ENCODE measurements at places on chromosomes 1 and 21. TPM values are rescaled to one million over a fixed set of nuclear protein-coding genes. Genes with fewer than 3 reads are reported as not detected.

The TAS1R3 gene
- 1.9 TPM for total RNA-seq

The OR2T35 gene
- total RNA-seq: not detected

The PGLYRP4 gene
- not detected for total RNA-seq

The KRTAP22-2 gene
- not detected for total RNA-seq

DNA sequence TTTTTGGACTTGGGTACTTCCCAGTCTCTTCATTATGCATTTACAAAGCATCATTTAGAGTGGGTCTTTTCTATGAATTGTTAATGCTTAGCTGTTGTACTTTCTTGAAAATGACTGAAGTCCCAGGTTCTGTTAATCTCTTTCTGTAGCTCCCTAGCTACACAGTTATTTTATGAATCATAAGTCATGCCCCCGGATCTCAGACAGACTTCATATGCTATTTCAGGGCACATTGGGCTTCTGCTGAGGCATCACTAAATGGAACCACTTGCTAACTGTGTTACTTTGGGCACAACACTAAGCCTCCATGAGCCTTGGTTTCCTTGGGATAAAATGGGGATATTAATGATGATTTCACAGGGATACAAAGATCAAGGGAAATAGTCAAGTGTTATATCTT is 55.5 kb upstream of the RBM15 start:
- no peak for DNase-seq

DNA sequence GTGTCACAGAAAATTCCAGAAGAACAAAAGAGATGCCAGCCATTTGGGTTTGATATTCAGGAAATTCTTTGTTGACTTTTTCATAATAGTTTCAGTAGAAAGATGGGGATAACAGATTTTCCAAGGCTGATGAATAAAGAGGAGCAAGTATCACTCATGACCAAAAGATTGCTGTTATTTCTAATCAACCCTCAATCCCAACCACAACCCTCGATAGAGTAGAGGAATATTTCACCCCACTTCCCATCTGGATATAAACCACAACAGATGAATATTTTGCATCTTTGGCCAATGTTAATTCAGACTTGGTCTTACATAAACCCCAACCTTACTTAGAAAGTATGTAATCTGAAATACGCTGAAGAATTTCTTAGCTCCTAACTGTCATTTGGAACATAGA is 232.4 kb downstream of the SEC16B start:
- DNase-seq: no peak

DNA sequence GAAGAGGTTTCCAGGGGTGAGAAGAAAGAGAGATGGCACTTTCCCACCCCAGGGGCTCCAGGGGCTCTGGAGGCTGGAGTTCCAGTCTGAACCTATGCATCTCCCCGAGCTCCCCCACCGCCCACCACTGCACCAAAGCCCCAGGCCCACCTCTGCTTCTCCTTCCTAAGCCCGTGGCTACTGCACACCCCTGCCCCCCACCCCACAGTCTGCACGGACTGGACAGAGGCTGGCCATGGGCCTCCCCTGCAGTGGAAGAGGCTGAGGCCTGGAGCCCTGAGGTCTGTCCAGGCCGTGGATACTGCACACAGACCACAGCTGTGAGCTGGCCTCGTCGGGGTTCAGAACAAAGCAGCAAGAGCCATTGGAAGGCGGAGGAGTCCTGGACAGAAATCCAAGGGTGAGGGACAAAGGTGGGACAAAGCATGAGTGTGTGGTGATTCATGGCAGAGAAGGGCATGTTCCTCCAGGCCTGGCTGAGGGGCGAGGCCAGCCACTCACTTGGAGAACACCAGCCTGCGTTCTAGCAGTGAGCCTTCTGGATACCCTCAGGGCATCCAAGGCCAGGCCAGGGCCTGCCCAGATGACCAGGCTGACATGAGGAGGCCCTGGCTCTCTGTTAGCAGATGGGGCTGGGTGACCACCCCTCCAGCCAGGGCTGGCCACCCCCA is 244.8 kb upstream of the VAMP3 start:
- DNase-seq: no peak

DNA sequence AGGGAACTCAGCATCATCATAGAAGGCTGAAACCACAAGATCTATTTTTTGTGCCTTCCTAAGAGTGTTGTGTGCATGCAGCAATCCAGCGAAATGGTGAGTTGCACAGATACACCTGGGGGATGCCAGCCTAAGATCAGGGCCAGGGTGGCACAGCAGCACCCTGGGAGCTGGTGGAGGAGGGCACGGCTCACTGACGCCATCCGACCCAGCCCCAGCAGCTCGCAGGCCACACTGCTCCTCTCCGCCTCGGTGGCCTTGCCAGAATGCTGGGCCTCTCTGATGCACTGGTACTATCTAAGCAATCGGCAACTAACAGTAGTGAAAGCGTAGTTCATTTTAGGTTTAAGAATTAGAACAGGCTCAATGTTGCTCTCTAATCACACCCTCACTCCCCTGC is 37.8 kb downstream of the CAPZB start:
- DNase-seq: no peak

DNA sequence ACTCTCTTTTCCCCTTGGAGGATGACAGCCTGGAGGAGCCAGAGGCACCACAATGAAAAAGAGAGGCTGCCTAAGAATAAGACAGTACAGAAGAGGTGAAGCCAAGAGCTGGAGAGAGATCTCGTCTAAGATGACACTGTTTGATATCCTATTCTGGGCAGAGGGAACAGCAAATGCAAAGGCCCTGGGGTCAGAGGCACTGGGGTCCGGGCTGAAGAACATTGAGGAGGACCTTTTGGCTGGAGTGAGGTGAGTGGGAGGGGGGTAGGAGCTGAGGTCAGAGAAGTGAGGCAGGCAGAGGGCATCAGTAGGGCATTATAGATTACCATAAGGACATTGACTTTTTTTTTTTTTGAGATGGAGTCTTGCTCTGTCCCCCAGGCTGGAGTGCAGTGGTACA is 19.3 kb upstream of the TMEM51 start:
- DNase-seq: no peak

- no peak for DNase-seq
Observed at GRCh38 chr21:20424943-20425342, 573.3 kb upstream of the NCAM2 start.
